ENCODE measurements at places on chromosomes 11 and 22.

DNA sequence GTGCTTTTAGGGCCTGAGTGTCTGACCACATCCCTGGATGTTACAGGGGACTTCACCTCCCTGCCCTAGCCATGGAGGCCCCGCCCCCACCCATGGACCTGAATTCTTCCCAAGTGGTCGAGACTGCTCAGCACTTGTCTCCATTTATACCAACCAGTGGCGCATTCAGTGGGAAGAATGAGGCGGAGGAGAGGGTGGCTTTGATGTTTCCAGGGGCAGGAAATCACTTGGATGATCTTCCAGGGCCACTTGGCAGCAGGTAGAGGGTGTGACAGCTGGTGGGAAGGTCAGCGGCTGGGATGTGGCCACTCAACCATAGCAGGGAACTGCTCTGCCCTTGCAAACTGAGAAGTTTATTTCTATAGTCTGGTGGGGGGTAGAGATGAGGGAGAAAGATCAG is 155.1 kb upstream of the BLID start:
- DNase-seq = no peak

DNA sequence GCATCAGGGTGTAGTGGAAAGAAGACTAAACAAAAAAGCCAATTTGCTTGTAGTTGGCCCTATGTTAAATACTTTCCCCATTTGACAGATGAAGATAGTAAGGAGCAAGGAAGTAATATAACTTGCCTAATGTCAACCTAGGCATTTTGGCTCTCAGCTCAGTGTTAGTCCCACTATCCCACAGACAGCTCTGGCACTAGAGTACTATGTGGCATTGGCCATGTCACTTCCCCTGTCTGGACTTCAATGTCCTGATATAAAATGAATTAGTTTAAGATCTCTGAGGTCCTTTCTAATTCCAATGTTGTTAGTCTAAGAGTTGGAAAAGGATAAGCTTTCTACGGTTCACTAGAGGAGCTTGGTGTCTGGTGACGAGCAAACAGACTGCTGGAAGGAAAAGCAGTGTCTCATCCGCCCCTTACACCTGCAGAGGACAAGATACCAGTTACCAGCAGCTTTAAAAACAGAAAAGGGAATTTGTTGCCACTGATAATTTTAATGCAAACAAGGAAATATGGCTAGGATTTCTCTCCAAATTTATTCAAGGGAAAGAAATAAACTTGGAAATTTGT is 92.5 kb downstream of the RELT start:
- DNase-seq = no peak

DNA sequence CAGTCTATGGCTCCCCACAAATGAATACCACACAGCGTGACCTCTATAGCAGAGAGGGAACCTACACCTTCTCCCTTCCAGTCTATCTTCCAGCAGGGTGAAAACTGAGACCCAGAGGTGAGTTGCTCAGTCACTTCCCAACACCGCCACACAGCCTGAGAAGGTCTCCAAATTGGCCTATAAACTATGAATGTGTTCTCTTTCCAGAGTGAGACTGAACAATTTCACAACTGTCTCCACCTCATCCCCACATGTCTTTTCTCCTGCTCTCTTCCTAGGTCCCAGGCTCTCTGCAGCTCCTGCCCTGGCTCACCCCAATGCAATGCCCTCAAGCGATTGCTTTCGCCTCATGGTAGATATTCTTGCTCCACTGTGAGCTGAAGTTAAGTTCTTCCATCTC is 14.0 kb downstream of the CLMP start:
- DNase-seq = no peak

GRCh38 chr11:65777241-65777640 is 3.5 kb downstream of the AP5B1 start:
- DNase-seq = no peak

DNA sequence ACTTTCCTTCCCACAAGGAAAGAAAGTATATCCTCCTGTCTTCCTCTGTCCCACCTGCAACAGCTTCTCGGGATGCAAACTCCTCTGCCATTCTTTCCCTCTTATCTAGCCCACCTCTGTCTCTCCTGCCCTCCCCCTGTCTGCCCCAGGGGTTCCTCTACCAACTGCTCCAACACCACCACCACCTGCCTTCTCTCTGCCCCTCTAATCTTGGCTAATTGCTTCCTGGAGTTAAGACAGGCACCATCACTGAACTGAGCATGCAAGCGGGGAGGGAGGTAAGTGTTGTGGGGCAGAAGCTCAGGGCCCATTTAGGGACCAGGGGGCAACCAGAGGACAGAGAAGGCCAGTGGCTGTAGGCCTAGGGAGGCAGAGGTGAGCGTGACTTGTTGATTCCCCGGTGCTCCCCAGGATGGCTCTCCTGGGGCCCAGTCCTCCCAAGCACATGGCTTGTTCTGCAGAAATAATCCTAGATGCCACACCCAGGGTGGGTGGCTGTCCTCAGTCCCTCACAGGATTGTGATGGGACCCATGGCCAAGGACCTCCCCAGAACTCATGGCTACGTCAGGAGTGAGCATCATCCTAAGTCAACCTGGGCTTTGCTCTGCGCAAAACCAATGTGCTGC is 111.1 kb downstream of the TP53I11 start:
- no peak for DNase-seq

DNA sequence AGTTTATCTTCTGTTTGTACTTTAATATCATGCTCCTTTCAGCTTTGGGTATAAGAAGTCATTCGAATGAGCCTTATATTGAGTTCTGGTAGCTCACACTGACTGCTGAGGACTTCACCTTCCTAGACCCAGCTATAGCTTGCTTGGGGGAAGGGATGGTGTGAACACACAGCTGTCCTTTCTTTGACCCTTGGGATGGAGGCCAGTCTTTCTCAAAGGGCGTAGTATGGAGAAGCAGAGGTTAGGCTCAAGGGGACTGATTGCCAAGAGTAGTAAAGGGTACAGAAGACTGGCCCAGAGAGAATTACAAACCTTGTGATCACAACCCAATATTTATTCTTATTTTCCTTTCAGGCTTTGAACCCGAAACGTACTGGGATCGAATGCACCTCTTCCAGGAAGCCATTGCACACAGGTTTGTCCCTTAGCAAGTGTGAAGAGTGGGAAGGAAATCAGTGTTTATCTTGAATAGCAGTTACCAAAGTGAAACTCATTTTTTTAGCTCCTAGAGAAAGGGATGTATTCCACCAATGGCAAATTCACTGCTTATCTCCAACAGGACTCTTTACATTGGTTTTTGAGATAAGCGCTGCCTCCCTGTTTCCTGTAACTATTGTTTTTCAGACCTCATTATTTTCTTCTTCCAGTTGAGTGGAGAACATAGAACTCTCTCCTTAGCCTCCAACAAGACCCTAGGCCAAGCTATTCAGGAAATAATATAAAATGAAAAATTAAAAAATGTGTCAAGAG is 42.8 kb upstream of the YWHAH start:
- no peak for DNase-seq

DNA sequence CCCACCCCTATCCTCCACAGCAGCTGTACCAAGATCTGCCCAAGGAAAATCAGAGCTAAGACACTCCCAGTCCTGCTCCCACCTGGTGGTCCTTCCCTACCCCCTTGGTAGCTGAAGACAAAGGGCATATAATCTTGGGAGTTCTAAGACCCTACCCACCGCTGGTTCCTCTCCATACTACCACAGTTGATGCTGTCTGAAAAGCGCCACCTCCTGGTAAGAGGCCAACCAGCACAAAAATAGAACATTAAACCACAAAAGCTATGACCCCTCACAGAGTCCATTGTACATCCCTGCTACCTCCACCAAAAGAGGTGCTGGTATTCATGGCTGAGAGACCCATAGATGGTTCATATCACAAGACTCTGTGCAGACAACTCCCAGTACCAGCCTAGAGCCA is 161.5 kb upstream of the ARHGAP42 start:
- DNase-seq = no peak

GRCh38 chr11:95521133-95521542 is 268.4 kb downstream of the FAM76B start:
- DNase-seq = no peak
